MG63 (cell line): ENCODE measurements at places on chromosomes 2 and 18. TPM values are rescaled to one million over a fixed set of nuclear protein-coding genes. Genes with fewer than 3 reads are reported as not detected.

GRCh38 chr2:155600914-155601760 lies 731.4 kb downstream of the NR4A2 start:
- DNase-seq: no peak

DNA sequence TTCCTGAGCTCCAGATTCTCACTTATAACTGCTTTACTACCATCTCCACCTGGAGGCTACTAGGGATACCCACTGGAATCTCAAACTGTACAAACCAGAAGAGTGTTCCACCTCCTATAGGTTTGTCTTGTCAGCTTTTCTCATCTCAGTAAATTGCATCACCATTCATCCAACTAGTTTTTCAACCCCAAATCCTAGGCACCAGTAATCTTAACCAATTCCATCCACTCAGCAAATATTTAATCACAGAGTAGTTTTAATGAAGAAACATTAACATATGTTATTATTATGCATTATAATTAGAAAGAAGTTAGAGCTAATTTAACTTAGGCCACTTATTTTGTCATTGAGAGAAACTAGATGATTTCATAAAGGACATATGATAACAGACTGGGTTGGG lies 635.0 kb downstream of the DCDC2C start:
- no peak for DNase-seq

GRCh38 chr2:24981411-24982136 lies 9.8 kb upstream of the DNAJC27 start:
- DNase-seq: no peak

The PIGN gene
- 14.5 and 19.2 TPM in 2 replicates for total RNA-seq

The BIN1 gene
- 33.7 and 50.8 TPM in 2 replicates for total RNA-seq
